Adrenal gland (tissue), 19 donors: ENCODE measurements at places on chromosomes 2 and 18. TPM values are rescaled to one million over a fixed set of nuclear protein-coding genes. Genes with fewer than 3 reads are reported as not detected.

The PIEZO2 gene
- total RNA-seq = 1.9 TPM

The TUBA4B gene
- total RNA-seq = not detected

GRCh38 chr2:99520813-99521212, 31.0 kb upstream of the REV1 start:
- no peak for DNase-seq
- H3K27me3 ChIP-seq = no peaks in the 10 kb centered on the region
- no peaks in the 10 kb centered on the region for H3K4me1 ChIP-seq
- no peaks in the 10 kb centered on the region for H3K36me3 ChIP-seq
- no peak overlapping the region for H3K27ac ChIP-seq

GRCh38 chr2:88521445-88522073, 69.1 kb upstream of the FOXI3 start:
- DNase-seq = peak; percentile 41
- no peaks in the 10 kb centered on the region for H3K36me3 ChIP-seq
- H3K4me1 ChIP-seq = no peaks in the 10 kb centered on the region

- no peaks in the 10 kb centered on the region for H3K36me3 ChIP-seq
- peaks cover 23% of the 10 kb centered on the region for H3K27me3 ChIP-seq
- DNase-seq = no peak
Observed at GRCh38 chr18:63523660-63524059, 18.5 kb upstream of the SERPINB12 start.

- H3K4me3 ChIP-seq = peak overlapping the region; percentile 44
- peak overlapping the region; percentile 89 for H3K27ac ChIP-seq
- no peak for DNase-seq
- H3K27me3 ChIP-seq = no peaks in the 10 kb centered on the region
Observed at GRCh38 chr18:22710673-22711191, 222.4 kb upstream of the RBBP8 start.

The SLC5A6 gene
- 15.8 TPM for total RNA-seq

The SULT1C2 gene
- not detected for total RNA-seq

DNA sequence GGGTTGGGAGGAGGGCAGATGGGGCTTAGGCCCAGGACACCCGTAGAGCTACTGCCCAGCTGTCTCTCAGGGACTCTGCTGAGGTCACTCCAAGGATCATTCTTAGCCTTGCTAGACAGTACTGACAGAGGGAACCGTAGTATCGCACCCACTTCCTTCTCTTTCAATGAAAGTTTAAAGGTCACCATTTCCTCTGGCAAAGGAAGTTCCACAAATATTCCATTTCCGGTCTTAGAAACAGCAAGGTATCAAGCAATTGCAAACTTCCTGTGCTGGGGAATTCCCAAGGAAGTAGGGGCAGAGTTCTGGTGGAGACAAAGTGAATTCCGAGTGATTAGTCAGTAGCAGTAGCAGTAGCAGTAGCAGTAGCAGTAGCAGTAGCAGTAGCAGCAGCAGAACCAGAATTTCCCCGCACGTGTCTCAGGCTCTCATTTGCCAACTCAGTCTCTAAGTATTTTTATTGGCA, 24.7 kb downstream of the IL1B start:
- H3K4me3 ChIP-seq = no peak overlapping the region
- DNase-seq = no peak
- no peaks in the 10 kb centered on the region for H3K27me3 ChIP-seq
- no peaks in the 10 kb centered on the region for H3K36me3 ChIP-seq
- H3K4me1 ChIP-seq = no peaks in the 10 kb centered on the region

GRCh38 chr18:9022397-9023155, 79.9 kb upstream of the NDUFV2 start:
- no peaks in the 10 kb centered on the region for H3K36me3 ChIP-seq
- H3K4me1 ChIP-seq = peaks cover 6% of the 10 kb centered on the region
- no peak overlapping the region for H3K27ac ChIP-seq
- DNase-seq = no peak
- no peaks in the 10 kb centered on the region for H3K27me3 ChIP-seq

GRCh38 chr2:7031547-7032245, 114.5 kb downstream of the RNF144A start:
- H3K4me3 ChIP-seq = no peak overlapping the region
- no peak for DNase-seq
- peaks cover 41% of the 10 kb centered on the region for H3K4me1 ChIP-seq

- DNase-seq = no peak
- H3K4me3 ChIP-seq = no peak overlapping the region
- no peak overlapping the region for H3K27ac ChIP-seq
- no peaks in the 10 kb centered on the region for H3K27me3 ChIP-seq
- H3K4me1 ChIP-seq = no peaks in the 10 kb centered on the region
Observed at GRCh38 chr18:41703744-41704530, 251.1 kb upstream of the PIK3C3 start.

DNA sequence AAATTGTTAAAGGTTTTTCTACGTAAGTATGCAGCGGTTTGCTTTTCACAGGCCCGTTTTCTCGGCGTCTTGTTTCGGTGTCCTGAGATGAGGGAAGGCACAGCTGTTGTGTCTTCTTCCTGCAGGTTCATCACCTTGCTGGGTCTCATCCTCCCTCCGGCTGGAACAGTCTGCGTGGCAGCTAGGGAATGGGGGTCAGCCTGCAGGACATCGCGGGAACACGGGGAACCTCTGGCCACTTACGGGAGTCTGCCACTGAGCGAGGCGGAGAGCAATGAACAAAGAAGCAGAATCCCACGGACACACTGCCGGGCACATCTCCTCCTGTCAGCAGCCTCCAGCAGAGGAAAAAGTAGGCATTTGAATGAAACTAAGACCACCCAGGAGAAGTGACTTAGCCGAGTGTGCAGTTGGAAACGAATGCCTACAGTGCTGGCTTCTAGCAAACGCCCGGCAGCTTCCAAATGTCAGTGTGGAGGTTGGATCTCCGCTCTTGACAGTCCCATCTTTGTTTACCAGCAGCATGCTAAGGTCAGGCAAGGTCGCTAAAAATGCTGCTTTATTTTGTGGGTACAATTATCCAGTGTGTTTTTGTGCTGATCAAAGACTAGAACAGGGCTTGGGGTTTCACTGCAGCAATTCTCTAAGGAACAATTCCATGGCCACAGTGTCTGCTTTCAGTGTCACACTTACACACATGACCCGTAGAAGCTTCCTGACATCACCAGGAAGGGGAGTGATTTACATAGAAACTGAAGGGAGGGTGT, 109.8 kb upstream of the SEC11C start:
- H3K4me3 ChIP-seq = no peak overlapping the region
- H3K27me3 ChIP-seq = no peaks in the 10 kb centered on the region
- H3K36me3 ChIP-seq = no peaks in the 10 kb centered on the region
- no peak overlapping the region for H3K27ac ChIP-seq

- peaks cover 6% of the 10 kb centered on the region for H3K4me1 ChIP-seq
- no peaks in the 10 kb centered on the region for H3K27me3 ChIP-seq
- no peak for DNase-seq
- no peak overlapping the region for H3K27ac ChIP-seq
- no peak overlapping the region for H3K4me3 ChIP-seq
- no peaks in the 10 kb centered on the region for H3K36me3 ChIP-seq
Observed at GRCh38 chr2:233351423-233351822, 2.9 kb upstream of the DGKD start.

DNA sequence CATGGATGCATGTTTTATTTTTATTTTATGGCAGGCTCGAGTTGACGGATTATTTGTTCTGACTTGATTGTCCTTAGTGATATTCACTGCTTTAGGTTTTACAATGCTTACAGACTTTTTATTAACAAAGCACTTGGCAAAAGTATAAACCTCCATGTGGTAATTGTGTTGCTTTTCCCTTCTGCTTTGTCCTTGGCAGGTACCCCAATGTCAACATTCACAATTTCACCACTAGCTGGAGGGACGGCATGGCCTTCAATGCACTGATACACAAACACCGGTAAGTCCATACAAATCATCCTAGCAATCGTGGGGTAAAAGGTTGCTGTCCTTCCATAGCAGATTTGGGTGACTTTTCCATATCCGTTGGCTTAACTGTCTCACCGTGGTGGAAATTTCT, 106.1 kb upstream of the EML6 start:
- peak overlapping the region; percentile 86 for H3K27ac ChIP-seq
- no peaks in the 10 kb centered on the region for H3K27me3 ChIP-seq
- H3K4me1 ChIP-seq = peaks cover 35% of the 10 kb centered on the region
- H3K4me3 ChIP-seq = no peak overlapping the region
- DNase-seq = no peak

The GATA6 gene
- 33.1 TPM for total RNA-seq

DNA sequence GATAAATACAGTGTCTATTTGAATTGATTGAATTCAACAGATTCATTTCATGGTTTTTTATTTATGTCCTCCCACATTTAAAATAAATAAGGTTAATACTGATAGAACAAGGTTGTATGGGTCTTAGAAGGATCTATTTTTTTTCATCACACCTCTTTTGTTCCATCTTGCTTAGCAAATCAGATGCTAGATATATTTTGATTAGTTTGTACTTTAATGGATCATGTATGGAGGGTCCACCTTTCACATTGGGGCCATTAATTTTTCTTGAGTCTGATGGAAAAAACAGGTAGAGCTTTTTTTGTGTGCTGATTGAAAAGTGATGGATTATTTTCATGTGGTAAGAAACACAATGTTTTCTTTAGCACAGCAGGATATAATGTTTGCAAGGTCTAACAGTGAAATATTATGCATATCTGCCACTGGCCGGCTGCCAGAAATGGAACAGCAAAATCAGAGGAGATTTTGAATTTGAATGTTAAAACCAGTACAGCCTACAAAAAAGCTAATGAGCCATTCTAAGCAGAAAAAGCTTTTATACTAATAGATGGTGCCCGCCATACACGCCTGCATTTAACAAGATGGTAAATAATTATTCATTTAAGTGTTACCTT, 188.1 kb upstream of the ETAA1 start:
- H3K4me3 ChIP-seq = no peak overlapping the region
- no peaks in the 10 kb centered on the region for H3K36me3 ChIP-seq
- H3K27me3 ChIP-seq = no peaks in the 10 kb centered on the region

GRCh38 chr2:202488671-202489070, 112.5 kb downstream of the BMPR2 start:
- no peaks in the 10 kb centered on the region for H3K36me3 ChIP-seq
- no peak overlapping the region for H3K27ac ChIP-seq
- H3K4me3 ChIP-seq = no peak overlapping the region

DNA sequence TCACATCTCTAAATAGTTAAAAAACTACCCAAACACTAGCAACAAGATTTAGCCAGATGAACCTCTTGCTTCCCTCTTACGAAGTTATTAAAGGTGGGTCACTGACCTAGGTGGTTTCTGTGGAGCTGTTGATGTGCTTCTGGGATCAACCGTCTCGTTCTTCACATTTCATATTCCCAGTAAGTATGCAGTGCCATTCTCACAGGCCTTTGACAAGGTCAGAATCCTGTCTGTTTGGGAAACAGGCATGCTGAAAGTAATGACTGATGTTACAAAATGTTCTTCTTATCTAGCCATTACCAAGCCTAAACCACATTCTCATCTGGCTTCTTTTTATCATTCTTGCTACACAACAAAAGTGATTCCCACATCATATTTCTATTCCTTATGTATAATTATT, 70.3 kb downstream of the WDR7 start:
- no peak overlapping the region for H3K27ac ChIP-seq
- H3K27me3 ChIP-seq = no peaks in the 10 kb centered on the region
- no peak overlapping the region for H3K4me3 ChIP-seq
- no peak for DNase-seq
- peaks cover 5% of the 10 kb centered on the region for H3K36me3 ChIP-seq

DNA sequence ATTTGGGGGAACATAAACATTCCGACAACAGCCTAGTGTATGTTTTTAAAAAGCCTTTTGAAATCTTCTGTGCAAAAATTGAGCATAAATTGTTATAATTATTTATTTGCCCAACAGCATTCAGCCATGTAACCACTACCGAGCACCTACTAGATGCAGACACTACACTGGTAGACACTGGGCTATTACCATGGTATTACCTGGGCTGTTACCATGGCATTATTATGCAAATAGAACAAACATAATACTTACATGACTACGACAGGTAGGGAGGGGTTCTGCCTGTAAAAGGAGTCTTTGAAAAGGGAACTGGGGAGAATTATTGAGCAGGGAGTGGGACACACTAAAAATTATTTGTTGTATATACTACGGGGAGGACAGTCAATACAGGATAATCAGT, 116.4 kb downstream of the MREG start:
- H3K36me3 ChIP-seq = no peaks in the 10 kb centered on the region
- no peaks in the 10 kb centered on the region for H3K4me1 ChIP-seq
- H3K4me3 ChIP-seq = no peak overlapping the region
